ENCODE measurements at places on chromosomes 6 and 20.

DNA sequence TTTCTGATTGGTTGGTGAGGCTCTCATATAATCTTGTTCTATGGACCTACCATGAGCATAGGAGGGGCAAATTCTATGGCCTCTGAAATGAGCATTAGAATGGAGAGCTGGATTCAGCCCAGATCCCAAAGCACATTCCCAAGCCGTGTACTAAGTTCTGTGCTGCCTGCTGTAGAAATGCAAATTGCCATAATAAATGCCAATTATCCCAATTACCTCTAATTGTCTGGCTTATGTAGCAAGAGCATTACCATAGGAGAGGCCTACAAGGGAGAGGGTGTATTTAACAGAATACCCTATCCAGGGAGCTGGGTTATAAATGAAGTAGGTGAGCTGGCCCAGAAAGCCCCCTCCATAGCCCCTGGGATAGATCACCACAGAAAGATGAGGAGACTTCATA is 126.8 kb downstream of the LRFN2 start:
- no peak for DNase-seq

DNA sequence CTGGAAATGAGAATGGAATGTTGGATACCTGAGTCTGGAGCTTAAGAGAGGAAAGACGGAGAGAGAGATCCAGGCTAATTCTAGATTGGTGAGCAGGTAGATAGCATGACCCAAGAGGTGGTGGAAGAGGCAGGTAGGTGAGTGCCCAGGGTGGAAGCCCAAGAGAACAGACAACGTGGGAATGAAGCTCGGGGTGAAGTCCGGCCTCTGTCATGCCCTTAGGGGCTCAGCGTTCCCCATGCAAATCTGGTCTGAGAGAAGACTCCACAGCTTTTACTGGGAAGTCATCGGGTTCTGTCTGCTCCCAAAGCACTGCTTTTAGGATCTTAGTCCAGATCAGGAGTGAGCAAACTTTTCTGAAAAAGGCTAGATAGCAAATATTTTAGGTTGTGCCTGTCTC is 3.6 kb downstream of the NELFCD start:
- no peak for DNase-seq

DNA sequence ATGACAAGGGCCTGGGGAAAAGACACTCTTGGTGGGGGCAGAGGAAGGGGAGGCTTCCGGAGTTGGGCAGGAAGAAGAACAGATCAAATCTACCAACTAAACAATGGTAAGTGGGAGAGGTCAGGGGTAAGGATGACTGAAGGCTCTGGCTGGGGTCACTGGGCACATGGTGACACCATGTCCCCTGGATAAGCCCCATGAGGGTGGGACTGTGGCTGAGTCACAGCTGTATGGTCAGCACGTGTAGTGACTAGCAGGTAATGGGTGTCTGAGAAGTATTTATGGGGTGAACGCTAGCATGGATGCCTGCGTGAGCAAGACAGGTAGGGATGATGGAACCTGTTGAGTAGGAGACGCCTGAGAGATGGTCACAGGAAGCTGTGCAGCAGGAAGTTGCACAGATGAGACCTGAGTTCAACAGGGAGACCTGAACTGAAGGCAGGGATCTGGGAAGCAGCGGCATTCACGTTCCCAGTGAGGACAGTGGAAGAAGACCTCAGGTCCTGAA is 64.5 kb upstream of the SNX9 start:
- DNase-seq, result no peak

DNA sequence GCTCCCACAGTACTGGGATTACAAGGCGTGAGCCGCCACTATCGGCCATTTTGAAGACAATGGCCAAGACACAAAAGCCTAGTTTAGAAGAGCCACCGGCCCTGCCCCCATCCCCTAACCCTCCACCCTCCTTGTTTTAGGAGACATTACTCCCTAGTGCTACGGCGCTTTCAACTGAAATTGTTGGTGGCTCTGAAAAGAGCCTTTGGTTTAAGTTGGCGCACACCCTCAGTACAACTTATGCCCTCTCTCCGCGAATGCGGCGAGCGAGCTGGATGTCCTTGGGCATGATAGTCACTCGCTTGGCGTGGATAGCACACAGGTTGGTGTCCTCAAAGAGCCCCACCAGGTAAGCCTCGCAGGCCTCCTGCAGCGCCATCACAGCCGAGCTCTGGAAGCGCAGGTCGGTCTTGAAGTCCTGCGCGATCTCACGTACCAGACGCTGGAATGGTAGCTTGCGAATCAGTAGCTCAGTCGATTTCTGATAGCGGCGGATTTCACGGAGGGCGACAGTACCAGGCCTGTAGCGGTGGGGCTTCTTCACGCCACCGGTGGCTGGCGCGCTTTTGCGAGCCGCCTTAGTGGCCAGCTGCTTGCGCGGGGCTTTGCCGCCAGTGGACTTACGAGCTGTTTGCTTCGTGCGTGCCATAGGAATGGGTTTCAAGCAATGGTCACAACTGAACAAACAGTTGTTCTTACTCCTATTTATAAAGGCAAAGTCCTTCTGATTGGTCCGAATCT is 114.9 kb upstream of the BTN3A2 start:
- DNase-seq, result peak; percentile 89

GRCh38 chr6:11785774-11786579 is 7.4 kb upstream of the ADTRP start:
- DNase-seq, result no peak

DNA sequence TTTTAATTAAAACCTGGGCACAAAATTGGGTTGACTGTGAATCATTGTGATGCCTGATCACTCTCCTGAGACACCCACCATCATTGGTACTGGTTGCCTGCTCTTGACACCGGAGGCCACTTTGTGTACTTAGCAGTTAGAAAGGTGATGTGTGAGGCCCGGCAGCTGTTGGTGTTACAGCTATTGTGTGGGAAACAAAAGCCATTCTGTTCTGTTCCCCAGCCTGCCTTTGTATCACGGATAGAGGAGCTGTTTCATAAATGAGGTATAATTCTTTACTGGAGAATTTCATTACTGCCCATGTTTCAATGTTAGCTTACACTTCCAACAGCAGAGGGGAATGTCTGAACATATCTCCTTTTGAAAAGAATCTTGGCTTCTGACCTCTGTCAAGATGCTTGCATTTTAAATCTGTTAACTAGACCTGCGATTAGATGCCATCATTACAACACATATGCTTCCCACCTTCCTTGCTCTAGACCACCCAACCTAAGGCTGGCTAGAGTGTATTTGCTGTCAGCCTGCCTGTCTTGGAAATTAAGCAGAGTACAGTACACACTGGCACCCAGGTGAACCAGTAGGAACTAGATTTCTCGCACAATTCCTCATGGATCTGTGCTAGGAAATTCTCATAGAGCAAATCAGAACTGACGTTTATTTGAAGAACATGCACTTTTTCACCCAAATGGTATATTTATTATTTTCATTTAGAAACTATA is 142.4 kb upstream of the INSM1 start:
- DNase-seq, result no peak

DNA sequence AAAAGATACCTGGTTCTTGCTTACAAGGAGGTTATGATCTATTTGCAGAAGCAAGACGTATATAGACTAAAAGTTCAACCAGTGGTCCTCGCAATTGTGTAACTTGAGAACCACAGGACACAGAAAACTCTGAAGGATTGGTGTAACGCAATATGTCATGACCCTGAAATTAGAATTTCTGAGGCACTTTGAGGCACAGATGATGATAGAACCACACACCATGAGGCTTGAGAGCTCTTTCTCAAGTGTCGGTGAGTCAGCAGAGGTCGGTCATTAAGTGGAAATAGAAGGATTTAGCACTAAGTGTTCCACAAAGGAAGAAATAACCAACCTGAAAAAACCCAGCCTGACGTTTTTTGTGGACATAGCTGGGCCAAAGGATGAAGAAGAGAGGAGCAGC is 15.3 kb upstream of the CCN2 start:
- DNase-seq, result peak; percentile 61

DNA sequence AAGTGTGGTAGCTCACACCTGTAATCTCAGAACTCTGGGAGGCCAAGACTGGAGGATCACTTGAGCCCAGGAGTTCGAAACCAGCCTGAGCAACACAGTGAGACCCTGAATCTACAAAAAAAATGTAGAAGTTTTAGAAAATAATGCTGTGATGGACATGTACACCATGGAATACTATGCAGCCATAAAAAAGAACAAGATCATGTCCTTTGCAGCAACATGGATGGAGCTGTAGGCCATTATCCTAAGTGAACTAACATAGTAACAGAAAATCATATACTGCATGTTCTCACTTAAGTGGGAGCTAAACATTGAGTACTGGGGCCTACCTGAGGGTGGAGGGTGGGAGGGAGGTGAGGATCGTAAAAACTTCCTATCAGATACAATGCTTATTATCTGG is 110.8 kb downstream of the PRND start:
- DNase-seq, result no peak

- DNase-seq, result peak; percentile 4
Measured at GRCh38 chr20:16368645-16369292, 204.5 kb downstream of the KIF16B start.

DNA sequence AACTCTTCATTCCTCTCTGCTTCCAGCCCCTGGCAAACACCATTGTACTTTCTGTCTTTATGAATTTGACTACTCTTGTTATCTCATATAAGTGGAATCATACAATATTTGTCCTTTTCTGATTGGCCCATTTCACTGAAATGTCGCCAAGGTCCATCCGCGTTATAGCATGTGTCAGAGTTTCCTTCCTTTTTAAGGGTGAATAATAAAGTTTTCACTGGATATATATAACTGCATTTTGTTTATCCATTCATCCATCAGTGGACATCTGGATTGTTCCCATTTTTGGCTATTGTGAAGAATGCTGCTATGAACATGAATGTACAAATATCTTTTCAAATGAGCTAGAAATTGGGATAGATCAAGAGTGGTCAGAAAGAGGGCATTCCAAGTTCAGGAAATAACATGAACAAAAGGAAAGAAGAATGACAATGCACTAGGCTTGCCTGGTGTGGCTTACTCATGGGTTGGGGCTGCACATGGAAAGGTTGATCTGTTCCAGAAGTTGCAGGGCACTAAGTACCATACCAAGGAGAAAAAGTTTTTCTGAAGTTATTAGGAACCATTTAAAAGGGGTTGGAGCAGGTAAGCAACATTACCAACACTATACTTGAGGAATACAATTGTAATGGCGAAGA is 10.0 kb upstream of the L3MBTL3 start:
- no peak for DNase-seq

DNA sequence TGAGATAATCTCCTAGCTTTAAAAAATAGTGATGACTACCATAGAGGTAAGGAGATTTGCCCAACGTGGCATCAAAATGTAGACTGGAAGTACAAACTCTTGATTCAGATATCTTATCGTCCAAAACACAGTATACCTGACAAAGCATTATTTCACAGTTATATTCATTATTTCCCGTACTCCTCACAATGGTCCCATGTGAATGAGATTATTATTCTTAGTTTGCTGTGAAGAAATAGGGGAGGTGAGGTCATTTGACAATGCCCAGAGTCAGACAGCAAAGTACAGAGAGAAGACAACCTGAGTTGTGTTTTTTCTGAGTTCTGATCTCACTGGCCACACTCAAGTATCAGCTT is 1.2 kb upstream of the TFB1M start:
- no peak for DNase-seq

GRCh38 chr20:309306-309840 is 12.0 kb downstream of the ZCCHC3 start:
- DNase-seq, result peak; percentile 59

DNA sequence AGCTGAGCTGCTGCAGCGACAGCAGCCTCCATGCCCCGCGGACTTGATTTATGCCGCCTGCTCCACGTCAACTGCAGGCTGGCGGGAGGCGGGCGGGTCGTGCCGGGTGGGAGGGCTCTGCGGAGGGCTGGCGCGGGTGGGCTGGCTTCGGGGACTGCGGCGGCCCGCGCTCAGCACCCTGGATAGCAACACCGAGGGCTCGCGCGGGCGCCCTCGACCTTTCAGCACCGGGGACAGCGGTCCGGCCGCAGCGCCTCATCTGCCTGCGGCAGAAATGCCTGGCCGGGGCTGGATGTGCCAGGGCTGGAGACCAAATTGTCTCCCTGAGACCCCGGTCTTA is 792 bp downstream of the SNAP25 start:
- DNase-seq, result peak; percentile 69

GRCh38 chr6:32128751-32129296 is 778 bp upstream of the ATF6B start:
- DNase-seq, result no peak

DNA sequence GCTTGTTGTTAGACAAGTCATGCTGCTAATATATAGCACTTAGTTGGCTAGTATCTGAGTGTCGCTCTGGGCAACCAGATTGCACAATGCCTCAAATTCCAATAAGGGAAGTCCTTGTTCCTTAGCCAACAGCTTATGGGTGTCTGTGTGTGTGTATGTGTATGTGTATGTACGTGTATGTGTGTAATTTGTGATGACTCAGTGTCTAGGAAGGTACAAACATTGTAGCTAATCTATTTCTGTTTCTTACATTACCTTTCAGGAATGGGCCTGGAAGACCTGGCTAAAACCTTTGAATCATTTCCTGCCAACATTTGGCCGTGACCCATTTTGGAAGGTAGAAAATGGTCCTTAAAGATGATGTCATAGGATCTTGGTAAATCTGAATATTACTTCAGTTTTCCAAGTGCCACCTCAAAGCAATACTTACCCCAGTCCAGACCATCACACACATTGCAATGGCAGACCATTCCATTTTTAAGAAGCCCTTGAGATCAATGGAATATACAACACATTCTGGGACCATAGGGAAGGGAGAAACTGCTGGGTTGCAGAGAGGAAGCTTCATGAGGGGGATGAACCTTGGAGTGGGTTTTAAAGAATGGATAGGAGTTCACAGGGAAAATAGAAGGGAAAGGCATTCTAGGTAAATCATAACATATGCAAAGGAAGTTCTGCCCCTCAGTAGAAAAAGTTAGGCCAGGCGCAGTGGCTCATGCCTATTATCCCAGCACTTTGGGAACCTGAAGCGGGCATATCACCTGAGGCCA is 25.1 kb downstream of the NEDD9 start:
- DNase-seq, result peak; percentile 99

DNA sequence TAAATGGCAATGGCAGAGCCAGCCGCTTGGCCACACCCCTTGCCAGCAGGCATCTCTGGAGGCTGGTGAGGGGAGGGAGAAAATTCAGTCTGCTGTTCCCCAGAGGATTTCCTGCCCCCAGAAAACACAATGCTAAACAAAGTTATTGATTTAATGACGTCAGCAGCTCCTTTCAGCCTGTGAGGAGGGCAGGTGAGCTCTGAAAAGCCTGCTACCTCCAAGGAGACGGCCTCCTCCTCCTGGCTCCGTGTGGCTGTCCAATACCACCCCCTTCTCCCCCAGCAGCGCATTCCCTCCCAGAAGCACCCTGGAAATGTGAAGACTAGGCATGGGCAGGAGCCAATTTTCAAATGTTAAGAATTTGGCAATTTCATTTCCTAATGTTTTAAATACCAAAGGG is 393.1 kb downstream of the ZFAND3 start:
- DNase-seq, result peak; percentile 31

DNA sequence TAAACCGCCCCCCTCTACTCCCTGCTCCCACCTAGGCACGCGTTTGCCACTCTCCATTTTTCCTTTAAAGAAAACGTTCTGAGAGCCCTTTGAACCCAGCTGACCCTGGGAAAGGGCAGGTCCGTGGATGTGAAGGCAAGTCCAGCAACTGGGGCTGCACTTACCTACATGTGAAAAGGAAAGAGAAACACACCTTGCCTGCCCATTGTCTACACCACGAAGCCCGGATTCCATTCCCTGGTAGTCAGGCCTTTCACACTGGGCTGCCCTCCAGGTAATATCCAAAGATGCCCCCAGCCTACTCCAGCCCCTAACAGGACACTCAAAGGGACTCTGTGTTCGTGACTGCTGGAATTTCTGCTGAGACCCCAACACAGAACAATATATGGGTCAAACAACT is 94.4 kb downstream of the CD83 start:
- DNase-seq, result no peak

- DNase-seq, result no peak
Measured at GRCh38 chr20:48146877-48147276, 361.6 kb upstream of the SULF2 start.

GRCh38 chr6:37559501-37559900 is 59.8 kb upstream of the CCDC167 start:
- no peak for DNase-seq
